ENCODE measurements at places on chromosomes 5 and 9.
A peak's percentile ranks its signal among the peaks of the same experiment; 100 is the strongest.

DNA sequence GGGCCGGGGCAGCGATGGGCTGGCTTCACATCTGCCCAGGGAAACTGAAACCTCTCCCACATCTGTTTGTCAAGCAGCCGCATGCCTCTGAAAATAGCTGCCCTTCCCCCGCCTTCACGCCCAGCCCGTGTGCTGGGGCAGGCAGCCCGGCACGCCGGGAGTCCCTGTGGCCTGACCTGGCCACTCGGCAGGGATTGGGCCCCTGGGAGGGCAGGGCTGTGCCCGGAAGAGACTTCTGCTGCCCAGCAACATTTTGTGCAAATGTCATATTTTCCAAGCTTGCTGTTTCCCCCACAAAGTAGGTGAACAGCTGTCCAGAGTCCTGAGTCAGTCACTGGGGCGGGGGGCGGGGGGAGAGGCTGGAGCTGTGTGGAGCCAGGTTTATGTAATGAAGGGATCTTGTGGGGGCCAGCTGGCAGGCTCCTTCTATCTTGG is 8.2 kb downstream of the COL27A1 start:
- DNase-seq, result no peak

GRCh38 chr9:81890104-81890503 is 38.1 kb upstream of the SPATA31D4 start:
- DNase-seq, result no peak

- no peak for DNase-seq
These were observed 152.0 kb downstream of the PRR16 start for GRCh38 chr5:120615967-120616645.

- no peak for DNase-seq
These were observed 49.6 kb downstream of the NDST1 start for GRCh38 chr5:150557509-150557872.

DNA sequence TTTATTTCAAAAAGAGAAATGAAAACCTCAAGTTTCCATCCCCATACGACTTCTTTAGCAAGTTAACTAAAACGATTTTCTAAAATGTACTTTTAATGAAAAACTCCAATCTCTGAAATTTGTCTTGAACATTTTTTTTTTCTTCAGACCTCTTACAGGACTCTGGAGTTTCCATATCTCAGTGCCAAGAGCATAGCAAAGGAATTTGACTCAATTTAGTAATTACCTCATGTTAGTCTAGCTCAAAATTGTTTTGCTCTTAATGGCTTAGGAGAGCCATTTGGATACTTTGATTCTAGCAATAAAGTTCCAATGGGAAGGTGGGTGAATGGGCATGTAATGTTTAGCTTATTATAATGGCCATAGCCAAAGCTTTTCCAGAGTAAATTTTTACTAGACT is 26.0 kb upstream of the SPATA31D4 start:
- no peak for DNase-seq

- DNase-seq, result peak; percentile 3
These were observed 737 bp downstream of the SLC1A3 start for GRCh38 chr5:36607114-36607571.

GRCh38 chr9:133545494-133546286 is 11.2 kb downstream of the ADAMTSL2 start:
- DNase-seq, result no peak

GRCh38 chr5:148469501-148469935 is 85.8 kb downstream of the FBXO38 start:
- DNase-seq, result peak; percentile 87

DNA sequence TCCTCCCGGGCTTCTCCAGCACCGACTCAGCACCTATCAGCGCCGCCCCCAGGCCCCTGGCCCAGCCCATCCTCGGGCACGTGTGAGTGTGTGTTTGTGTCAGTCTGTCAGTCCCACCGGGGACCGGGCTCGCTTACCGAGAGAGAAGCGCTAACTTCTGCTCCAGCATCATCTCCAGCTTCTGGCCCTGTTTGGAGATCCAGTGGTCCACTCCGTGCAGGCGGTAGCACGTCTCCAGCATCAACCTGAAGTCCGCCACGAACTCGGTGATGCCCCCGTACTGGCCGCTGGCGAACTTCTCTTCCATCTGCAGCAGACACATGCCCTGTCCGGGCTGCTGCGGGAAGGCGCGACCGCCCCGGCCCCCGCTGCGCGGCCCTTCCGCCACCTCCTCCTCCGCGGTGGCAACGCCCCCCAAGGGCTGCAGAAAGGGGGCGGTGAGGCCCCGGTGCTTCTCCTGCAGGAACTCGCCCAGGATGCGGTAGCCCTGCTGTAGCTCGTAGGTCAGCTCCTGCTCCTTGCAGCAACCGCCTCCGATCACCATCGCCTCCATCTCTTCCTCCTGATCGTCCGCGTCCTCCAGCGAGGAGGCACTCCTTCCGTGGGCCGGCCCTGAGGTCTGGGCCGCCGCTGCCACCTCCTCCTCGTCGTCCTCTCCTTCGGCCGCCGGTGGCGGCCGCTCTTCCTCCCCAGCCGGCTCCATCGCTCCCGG is 8.2 kb downstream of the RANBP6 start:
- DNase-seq, result no peak

DNA sequence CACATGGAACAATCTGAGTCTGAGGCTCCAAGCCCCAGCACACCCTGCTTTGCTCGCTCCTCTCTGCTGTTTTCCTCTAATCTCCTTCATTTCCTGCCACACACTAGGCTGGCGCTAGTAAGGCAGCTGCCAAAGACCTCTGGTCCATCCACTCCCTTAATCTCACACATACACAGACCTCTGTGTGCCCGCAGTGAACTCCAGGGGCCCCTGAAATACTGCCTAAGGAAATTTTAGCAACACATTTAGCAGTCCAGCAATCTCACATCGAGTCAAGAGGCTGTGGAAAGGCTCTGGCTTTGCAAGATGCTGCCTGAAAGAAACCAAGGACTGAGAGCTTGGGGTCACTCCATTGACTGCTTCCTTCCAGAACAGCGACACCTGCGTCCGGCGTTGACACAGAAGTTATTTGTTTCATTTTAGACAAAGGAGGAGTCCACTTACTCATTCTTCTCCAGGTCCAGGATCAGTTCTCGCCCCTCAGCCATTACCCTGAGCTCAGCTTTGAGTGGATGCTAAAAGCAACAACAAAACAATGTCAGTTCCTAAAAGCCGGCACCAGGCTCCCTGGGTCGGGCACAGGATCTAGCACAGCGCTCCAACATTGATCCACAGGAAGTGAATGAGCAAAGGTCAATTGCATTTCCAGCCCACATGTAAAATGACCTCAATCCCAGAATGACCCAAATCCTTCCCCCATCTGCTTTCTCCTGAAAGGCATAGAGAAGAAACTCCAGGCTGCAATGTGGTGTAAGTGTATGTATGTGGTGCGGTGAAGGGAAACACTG is 11.5 kb downstream of the ADAM19 start:
- DNase-seq, result no peak
